ENCODE measurements at places on chromosomes 2 and 18.

DNA sequence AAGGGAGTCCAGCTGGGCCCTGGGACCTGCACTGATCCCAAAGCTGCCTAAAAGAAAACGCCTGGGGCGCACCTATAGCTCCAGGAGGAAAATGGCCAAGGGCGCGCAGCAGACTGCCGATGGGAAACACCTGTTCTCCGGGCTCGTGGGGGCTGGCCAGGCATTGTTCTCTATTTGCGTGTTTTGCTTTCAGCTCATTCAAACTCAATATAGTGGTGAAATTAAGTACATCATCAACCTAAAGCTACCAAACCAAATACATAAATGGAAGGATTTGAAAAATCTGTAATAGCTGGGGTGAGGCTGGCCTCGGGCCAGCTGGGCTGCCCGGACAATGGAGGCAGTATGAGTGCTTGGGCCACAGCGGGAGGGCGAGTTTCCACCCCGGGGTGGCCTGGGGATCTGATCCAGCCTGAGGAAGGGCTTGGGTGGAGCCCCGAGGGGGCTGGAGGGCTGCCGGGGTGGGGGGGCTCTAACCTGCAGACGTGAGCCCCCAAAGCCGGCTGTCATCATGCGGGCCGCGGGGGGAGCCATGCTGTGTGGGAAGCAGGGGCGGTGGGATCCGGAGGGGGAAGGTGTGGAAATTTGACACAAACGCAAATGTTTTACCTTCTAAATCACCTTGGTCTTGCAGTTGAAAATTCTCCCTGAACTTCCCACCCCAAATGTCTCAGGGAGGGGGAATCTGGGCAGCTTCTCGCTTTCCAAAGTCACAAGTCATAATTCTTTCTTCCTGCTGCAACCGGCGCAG lies 77.6 kb downstream of the ASB1 start:
- no peak for DNase-seq

- no peak for DNase-seq
Measured at GRCh38 chr2:127166231-127166860, 53.8 kb downstream of the CYP27C1 start.

- DNase-seq = peak; percentile 18
Measured at GRCh38 chr18:24659827-24660720, 199.6 kb downstream of the HRH4 start.

DNA sequence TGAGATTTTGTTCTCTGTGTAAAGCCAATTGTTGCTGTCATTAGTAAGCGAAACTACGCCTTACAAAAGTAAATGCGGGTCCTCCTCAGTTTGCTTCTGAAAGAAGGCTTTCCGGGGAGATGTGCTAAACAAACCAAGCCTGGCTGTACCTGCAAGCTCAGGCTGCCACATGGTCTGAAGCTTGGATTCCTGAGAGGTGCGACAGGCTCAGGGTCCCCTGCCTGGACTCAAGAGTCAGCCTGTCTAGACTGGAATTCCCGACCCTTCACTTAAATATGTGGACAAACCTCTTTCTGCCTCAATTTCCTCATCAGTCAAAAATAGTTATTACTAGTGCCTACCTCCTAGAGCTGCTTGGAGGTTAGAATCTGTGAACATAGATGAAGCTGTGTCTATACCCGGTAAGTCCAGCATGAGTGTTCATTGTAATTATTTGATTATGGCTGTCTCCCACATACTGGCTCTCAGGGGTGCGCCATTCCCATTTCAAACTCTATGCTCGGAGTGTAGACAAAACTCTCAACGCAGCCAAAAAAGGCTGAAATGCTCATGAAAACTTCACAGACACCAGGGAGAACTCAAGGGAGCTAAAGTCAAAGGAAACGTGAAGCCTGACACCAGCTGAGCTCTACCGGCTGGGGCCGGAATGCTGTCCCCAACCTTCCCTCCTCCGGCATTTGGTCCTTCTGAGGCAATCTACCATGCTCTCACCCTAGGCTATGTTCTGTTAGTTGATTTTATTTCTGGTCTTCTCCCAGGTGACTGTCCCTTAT lies 31.4 kb downstream of the SOWAHC start:
- no peak for DNase-seq

DNA sequence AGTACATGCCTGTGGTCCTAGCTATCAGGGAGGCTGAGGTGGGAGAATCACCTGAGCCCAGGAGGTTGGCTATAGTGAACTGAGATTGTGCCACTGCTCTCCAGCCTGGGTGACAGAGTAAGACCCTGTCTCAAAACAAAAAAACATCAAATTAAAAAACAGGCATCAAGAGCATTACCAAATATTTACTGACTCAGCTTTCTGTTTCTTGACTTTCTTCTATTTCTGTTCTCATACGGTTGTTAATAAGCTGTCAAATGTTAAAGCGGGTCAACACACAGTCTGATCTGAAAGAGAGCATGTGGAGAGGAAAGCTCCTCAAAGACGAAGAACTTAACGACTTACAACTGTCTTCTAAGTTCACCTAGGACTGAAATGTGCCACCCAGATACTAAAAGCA lies 59.0 kb downstream of the ITGB1BP1 start:
- no peak for DNase-seq

GRCh38 chr2:150099805-150100204 lies 387.7 kb downstream of the RND3 start:
- no peak for DNase-seq

DNA sequence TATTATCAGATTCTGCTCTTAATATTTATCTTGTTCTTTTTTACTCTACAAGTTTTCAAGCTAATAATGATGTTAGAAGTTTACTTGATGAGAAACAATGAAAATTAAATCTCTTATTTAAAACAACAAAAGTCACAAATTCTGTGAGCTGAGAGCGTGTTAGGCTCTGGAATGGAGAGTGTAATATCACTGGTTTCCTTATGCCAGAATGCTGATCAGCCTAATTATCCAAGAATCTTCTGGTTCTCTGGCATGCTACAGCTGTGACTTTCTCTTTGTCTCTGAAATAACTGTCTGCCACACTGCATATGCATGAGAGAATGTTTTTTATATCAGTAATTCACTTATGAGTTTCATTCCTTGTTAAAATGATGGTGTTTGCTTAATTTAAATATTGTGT lies 236.7 kb downstream of the PARD3B start:
- DNase-seq = no peak

GRCh38 chr2:41521211-41521610 lies 526.6 kb upstream of the PKDCC start:
- no peak for DNase-seq

GRCh38 chr2:194332799-194333490 lies 1324.1 kb upstream of the SLC39A10 start:
- DNase-seq = no peak

GRCh38 chr18:3799515-3799914 lies 349.5 kb downstream of the TGIF1 start:
- no peak for DNase-seq

GRCh38 chr18:26723981-26724380 lies 141.5 kb downstream of the AQP4 start:
- no peak for DNase-seq

DNA sequence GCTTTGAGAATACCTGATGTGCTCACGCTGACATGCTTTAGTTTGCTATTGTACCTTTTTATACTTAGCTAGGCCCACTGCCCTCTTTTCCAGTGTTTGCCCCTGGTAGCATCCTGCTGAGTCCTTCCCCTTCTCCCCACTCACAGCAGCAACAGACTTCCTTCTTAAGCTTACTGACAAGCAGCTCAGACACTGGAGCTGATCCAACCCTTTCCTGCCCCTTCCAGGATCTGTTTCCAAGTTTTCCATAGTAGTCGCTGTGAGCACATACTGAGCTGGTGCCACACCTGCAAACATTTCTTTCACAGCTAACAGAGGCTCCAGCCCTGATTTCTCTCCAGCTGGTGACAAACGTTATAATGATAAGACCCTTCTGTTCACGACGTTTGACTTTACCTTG lies 991.4 kb upstream of the CELF4 start:
- DNase-seq = no peak

DNA sequence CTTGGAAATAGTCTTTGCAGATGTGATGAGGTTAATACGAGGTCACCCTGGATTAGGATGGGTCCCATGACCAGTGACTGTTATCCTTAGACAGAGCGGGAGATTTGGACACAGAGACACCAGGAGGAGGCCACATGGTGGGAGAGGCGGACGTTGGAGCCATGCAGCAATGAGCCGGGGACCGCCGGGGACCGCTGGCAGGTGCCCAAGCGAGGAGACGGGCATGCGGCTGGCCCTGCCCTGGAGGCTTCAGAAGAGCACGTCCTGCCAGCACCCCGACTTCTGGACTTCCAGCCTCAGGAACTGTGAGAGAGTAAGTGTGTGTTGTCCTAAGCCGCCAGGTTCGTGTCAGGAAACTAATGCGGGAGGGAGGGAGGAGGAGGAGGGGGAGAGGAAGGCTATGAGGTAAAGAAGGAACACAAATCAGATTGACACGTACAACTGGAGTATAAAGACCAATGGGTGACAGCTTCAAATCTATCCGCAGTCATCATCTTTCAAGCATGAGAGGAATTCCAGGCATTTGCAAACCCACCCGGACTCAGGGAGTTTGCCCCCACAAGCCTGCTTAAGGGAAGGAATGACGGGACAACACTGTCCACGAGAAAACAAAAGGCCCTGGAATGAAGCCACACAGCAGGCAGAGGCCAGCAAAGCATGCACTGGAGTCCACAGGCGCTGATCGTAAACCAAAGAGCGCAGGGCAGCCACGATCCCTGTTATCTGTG lies 11.6 kb upstream of the BOK start:
- no peak for DNase-seq

GRCh38 chr2:43368483-43369385 lies 142.3 kb upstream of the ZFP36L2 start:
- DNase-seq = no peak

DNA sequence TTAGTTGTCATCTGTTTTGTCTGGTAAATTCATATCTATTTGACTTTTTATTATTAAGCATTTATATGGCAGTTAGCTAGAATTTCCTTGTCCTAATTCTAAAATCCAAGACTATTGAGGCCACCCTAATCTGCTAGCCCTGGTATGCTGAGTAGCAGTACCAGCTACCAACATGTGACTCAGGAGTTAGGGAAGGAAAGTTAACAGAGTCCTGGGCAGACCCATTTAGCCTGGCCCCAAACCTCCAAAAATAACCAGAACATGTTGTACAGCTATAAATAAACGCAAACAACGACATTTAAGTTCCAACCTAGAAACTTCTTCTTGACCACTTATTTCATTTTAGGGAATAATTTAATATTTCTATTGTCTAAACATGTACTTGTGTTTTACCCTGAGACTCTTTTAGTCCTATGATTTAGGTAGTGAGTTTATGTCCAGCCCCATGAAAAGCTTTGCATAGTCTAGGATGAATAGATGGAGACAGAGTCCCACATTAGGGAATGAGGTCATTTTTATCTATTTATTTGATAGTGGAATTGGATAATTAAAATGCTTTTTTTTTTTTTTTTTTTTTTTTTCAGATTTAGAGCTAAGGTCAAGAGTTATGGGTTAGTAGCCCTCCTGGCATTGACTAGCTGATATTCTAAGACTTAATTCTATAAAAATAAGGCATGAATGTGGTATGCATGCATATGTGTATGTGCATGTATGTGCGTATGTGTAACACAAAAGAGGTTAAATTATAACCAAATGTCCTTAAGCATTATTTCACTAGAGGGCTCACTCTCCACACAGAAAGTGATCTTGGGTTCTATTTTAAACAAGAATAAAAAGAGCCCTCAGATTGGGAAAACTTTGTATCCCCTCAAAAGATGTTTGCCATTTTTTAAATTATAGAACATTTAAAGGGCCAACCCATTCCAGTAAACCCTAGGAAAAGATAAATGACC lies 160.1 kb upstream of the MAPRE2 start:
- no peak for DNase-seq

DNA sequence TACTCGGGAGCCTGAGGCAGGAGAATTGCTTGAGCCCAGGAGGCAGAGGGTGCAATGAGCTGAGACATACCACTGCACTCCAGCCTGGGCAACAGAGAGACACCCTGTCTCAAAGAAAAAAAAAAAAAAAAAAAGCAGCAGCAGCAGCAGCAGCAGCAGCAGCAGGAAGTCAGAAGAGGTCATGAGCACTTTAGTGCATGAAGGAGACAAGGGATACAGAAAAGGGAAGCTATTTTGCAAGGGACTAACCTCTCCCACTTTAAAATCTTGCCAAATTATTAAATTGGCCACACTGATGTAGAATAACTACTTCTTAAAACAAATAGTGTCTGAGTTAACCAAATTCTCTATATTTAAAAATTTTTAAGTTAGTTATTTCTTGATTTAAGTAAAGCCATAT lies 113.4 kb upstream of the PDE1A start:
- no peak for DNase-seq

DNA sequence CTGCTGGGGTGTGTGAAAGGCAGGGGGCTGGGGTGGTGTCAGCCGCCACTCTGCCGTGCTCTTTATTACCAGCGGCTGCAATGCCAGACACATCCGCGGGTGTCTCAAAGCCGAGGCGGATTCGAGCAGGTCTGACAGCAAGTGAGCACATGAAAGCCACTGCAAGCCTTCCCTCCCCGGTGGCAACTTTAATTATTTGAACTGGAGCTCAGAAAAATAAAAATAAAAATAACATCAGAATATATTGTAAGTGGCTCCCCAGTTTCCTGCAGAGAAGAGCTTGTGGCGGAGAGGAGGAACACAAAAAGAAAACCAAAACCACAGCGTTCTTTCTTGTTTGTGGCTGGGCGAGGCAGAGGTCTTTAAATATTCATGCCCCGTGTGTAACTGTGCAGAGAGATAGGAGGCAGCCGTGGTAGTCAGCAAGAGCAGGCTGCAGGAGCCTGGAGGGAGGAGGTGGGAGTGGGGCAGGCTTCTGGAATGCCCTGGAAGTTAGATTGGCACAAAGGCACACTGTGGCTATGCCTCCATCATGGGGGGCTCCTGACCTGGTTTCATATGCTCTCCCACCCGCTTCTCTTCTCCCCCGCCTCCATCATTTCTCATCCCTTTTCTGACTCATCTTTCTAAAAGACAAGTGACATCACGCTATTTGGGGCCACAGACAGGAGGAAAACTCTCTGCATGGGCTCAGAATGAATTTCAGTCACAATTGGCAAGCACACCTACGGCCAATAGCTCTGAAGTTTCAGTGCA lies 199.8 kb downstream of the CLIP4 start:
- DNase-seq = peak; percentile 46

- no peak for DNase-seq
Measured at GRCh38 chr2:20578895-20579825, 71.7 kb downstream of the HS1BP3 start.

GRCh38 chr2:237279012-237279768 lies 134.8 kb downstream of the COL6A3 start:
- DNase-seq = no peak

DNA sequence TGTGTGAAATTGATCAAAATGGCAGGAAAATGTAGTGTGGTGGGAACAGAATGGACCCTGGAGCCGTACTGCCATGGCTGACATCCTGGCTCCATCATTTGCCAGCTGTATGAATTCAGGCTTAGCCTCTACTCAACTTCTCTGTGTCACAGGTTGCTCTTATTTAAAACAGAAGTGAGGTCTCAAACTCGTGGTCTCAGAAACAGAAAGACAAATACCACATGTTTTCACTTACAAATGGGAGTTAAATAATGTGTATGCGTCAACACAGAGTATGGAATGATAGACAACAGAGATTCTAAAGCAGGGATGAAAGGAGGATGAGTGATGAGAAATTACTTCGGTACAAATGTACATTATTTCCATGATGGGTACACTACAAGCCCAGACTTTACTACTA lies 227.4 kb downstream of the DCC start:
- no peak for DNase-seq
